ENCODE measurements at places on chromosomes 4 and X.

GRCh38 chr4:94762326-94762725, 4.6 kb downstream of the BMPR1B start:
- no peak for DNase-seq

GRCh38 chr4:83582289-83582785, 46.4 kb downstream of the GPAT3 start:
- no peak for DNase-seq

DNA sequence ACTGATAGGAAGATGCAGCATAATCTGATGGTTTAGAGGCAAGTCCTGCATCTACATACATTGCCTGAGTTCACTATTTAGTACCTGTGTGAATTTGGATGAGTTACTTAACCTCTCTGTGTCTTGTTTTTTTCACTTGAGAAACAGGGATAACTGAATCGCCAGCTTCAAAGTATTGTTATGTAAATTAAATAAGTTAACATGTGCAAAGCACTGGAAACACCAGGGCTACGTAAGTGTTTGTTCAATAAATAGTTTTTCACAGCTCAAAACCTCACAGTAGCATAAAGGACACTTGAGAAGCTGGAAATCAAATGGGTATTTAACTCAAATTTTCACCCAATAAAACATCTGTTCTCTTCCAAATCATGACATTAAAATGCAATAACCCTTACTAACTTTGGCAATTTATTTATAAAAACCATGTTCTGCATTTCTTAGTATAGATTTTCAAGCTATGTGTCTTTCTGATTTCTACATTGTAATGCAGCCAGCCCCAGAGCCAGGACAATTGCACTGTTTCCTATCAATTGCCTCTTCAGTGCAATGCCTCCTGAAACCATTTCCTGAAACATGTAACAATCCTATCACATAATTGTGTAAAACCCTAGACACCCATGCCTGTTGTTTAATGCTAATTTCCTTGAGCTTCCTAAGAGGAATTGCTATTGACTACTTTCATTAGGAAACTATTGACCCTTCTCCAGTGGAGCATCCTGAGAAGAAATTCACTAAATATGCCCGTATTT, 177.1 kb downstream of the UNC5C start:
- no peak for DNase-seq

DNA sequence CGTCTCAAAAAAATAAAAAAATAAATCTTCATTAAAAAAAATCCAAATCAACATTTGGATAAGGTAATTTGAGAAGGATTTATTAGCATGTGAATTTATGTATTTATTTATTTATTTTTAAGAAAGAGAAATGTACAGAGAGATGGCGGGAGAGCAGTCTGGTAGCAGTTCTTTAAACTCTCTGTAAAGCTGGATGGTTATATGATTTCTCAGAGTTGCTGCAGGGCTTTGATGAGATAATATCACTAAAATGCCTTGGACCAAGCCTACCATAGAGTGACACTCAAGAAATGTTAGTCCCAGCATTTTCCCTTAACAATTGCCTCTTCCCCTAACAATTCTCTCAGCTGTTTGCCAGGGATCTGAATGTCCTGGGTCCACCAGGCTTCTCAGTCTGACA, 103.4 kb upstream of the LNX1 start:
- no peak for DNase-seq

GRCh38 chr4:38279650-38280322, 319.6 kb downstream of the PTTG2 start:
- no peak for DNase-seq

GRCh38 chr4:67103001-67103747, 442.1 kb downstream of the CENPC start:
- no peak for DNase-seq

GRCh38 chr4:126130215-126130614, 815.5 kb downstream of the FAT4 start:
- no peak for DNase-seq

DNA sequence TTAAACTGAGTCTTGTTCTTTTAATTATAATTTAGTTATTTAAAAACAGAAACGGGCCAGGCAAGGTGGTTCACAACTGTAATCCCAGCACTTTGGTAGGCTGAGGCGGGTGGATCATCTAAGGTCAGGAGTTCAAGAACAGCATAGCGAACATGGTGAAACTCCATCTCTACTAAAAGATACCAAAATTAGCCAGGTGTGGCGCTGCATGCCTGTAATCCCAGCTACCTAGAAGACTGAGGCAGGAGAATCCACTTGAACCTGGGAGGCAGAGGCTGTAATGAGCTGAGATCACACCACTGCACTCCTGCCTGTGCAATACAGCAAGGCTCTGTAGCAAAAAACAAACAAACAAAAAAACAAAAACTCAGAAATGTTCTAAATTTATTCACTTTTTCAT, 852.9 kb downstream of the TECRL start:
- no peak for DNase-seq

GRCh38 chr4:5932035-5932568, 39.2 kb upstream of the CRMP1 start:
- DNase-seq, result no peak

GRCh38 chr4:110085131-110085530, 113.3 kb downstream of the ELOVL6 start:
- no peak for DNase-seq

DNA sequence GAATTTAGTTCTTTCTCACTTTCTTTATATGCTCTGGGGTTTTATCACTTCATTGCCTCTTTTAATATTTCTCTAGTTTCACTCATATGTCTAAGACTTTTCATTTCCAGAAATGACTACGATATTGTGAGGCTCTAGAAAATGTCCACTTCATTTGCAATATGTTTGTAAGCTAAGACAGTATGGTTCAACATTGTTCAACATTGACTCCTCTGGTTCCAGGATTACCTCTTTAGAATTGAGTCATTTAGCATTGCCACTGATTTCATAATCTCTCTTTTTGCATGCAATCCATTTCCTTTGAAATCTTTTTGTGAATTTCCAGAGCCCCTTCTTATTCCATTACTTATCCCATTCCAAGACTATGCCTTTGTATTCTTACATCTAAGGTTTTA, 32.3 kb downstream of the BBS12 start:
- no peak for DNase-seq

GRCh38 chrX:11960031-11960430, 178.2 kb upstream of the FRMPD4 start:
- DNase-seq, result no peak

DNA sequence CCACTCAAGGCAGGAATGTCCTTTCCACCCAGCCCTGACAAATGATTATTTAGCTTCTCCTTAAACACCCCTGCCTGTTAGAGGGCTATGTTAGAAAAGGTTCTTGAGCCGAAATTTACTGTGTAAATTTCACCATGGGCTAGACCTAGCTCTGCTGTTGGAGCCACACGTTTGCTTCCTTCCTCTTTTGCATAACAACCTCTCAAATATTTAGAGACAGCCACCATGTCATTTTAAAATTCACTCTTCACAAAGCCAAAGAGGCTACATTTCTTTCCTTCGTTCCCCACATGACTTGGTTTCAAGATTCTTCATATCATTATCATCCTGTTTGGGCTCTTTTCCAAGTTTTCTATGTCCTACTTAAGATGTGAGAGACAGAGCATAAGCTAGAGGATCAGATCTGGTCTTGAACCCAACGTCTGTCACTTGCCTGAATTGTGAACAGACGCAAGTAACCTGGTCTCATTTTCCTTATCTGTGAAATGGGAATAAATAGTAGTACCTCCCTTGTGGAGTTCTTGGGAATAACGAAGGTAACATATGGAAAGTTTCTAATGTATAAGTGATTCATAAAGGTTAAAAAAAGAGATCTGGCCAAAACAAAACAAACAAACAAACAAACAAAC, 6.7 kb downstream of the DOCK11 start:
- DNase-seq, result no peak

DNA sequence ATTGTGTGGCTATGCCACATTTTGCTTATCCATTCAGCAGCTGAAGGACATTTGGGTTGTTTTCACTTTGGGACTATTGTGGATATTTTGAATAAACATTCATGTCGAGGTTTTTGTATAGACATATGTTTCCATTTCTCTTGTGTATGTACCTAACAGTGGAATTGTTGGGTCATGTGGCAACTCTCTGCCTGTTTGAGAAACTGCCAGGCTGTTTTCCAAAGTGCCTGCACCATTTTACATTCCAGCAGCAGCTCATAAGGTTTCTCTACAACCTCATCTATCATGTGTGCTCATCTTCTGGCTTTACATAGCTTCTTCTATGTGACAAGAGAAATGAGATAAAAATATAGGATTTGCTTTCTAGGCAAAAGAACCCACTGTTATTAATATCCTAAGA, 29.5 kb upstream of the TSPAN5 start:
- DNase-seq, result no peak

DNA sequence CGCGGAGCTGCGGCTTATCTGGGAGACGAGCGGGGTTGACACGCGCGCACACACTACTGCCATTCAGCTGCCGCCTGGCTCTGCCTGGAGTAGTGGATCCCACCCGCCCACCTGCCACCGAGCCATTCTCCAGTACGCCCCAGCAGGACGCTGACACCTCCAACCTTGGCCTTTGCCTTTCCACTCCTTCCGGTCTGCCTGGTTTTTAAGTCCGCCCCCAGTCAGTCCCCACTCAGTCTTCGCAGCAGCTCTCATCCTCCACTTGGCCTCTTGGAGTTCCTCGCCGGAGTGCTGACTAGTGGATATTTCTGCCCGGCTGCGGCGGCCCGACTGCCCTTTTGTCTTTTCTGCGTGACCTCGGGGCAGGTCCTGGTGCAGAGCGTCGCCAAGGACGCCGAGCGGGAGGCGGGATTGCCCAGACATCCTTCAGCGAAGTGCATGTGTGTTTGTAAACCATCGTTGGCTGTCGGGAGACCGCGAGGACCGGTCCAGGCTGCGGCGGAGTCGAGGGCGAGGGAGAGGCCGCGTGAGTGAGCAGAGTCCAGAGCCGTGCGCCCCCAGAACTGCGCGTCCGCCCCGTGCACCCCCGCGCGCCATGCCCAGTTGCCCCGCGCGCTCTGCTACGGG, 1.1 kb downstream of the SLIT2 start:
- DNase-seq, result no peak

DNA sequence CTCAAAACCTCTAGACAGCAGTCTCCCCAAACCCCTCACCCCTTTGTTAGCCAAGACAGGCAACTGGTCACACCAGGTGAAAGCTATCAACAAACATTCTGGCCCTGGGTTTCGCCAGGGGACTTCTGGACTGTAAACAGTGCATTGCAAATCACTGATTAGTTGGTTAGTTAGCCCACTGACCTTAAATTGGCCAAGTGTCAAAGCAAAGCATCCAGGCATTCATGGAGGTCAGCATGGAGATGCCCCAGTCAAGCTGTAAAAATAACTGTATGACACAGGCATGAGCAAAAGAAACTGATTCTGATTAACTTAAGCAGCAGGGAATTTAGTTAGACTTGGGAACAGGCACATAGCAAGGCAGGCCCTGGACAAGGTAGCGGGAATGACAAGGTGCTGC, 156.0 kb upstream of the TTC29 start:
- DNase-seq, result no peak

DNA sequence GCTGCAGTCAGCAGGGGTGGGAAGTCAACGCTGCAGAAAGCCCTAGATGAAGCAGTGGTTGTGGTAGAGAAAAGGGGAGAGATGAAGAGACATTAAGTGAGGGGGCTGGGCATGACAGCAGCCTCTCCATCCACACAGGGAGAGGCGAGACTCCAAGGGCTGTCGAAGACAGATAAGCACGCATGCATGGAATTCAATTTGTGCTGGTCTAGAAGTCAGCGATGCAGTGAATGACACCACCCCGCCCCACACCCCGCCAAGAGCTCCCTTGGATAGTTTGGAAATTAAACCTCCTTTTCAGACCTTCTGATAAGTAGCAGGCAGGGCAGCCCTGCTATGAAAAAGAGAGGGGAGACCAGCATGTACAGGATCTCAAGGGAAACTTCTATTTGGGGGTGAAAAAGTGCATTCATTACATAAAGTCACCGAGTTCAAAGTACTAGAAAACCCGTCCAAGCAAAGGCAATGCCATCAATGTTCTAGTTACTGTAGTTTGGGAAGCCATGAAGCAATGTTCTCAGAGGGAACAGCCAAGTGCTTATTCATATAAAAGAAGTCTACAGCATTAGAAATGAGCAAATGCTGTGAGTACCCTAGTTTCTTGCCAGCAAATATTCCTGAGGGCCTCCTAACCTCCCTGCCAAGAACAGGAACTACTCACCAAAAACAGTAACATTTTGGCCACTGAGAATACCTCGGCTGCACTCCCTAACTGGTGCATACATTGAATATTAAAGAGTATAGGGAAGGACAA, 152.3 kb upstream of the ANXA10 start:
- no peak for DNase-seq

DNA sequence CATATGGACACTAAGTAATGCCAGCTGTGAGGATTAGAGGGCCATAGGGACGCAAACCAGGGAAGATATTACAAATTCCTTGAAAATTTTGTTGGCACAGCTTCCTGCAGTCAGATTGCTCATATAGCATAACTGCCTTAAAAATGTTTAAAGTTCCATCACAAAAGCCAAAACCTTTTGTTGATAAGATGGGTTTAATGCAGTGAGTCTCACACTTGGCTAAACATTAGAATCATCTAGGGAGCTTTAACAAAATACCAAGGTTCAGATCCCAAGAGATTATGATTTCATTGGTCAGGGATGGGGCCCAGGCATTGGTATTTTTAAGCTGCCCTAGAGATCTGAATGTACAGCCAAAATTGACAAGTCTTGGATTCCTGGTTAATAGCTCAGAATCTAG, 376.5 kb upstream of the MAD2L1 start:
- DNase-seq, result no peak

DNA sequence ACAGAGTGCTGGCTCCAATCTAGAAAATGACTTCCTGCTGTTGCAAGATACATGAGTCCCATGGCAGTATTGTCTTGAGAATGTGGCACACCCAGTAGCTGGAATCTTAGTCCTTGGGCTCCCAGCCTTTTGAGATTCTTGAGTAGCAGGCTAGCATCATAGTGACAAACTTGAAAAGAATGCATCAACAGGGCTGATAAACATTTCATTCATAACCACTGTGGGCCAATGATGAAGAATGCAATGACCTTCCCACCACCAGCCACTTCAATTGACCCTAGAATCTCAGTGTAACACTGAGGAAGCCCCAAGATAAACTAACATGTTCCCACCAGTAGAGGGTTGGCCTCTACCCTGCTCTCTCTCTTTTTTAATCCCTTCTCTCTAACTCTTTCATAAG, 329.3 kb downstream of the GBA3 start:
- no peak for DNase-seq

GRCh38 chr4:7967063-7967440, 27.4 kb upstream of the AFAP1 start:
- no peak for DNase-seq
